ENCODE measurements at places on chromosomes 16 and 17. TPM values are rescaled to one million over a fixed set of nuclear protein-coding genes. Genes with fewer than 3 reads are reported as not detected.

DNA sequence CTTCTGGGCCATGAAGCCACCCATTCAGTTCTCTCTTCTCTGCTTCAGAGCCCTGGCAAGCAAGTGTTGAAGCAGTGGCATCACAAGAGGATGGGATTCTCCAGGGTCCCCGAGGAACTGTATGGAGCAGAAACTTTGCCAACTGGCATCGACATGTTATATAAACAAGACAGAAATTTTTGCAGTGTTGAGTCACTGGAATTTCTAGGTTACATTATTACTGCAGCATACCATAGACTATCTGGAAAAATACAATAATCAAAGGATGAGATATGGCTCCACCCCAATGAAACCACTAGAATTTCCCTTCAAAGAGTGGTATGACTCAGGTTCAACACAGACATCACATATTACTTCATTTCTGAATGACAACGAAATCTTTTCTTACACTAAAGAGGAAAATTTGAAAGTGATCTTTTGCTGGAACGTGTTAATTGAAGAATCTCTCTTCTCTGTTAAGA lies 343.0 kb upstream of the DYNLRB2 start:
- DNase-seq, result no peak

GRCh38 chr17:74157366-74157765 lies 46.1 kb upstream of the RPL38 start:
- DNase-seq, result no peak

DNA sequence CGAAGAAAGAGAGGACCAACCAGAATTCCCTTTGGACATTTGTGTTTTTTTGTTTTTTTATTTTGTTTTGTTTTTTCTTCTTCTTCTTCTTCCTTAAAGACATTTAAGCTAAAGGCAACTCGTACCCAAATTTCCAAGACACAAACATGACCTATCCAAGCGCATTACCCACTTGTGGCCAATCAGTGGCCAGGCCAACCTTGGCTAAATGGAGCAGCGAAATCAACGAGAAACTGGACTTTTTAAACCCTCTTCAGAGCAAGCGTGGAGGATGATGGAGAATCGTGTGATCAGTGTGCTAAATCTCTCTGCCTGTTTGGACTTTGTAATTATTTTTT lies 3.6 kb downstream of the SOX9 start:
- DNase-seq, result no peak

GRCh38 chr17:29483503-29483902 lies 83.3 kb downstream of the ABHD15 start:
- no peak for DNase-seq

DNA sequence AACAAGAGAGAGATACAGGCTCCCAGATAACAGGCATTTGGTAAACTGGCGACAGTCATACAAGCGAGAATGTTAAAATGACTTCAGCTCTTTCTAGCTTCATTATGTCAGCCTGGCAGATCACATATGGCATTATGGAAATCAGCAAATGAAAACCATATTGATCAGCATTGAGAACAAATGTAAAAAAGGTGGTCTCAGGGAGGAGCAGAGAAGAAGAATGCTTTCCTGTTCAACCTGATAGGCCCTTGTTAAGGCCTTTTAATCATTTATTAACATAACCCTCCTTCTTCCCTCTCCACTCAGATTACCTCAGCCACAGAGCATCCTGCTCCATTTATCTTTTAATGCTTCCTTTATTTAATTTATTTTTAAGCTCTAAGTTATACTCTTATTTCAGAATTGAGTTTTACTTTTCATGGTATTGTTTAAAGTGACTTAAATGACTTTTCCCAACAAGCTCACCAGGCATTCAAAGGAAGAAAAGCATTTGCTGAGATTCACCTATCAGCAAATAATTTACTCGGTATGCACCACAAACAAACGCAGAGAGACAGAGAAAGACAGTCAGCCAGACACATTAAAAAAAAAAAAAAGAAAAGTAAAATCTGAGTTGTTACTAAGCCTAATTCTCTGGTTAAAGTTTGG lies 243.9 kb upstream of the TBX2 start:
- DNase-seq, result no peak

DNA sequence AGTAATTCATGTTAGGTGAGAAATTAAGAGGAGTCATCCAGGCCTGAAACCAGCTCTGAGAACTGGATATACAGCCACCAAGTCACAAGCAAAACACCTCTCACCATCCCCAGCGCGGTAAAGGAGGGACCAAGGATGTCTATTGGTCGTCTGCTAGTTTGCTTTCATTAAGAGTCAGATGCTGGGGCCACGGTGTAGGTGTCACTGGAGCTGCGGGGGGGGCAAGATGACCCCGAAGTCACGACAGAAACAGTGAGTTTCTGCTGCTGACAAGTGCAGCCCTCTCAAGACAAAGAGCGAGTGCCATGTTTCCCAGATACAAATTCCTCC lies 790 bp downstream of the NCBP3 start:
- DNase-seq, result no peak

DNA sequence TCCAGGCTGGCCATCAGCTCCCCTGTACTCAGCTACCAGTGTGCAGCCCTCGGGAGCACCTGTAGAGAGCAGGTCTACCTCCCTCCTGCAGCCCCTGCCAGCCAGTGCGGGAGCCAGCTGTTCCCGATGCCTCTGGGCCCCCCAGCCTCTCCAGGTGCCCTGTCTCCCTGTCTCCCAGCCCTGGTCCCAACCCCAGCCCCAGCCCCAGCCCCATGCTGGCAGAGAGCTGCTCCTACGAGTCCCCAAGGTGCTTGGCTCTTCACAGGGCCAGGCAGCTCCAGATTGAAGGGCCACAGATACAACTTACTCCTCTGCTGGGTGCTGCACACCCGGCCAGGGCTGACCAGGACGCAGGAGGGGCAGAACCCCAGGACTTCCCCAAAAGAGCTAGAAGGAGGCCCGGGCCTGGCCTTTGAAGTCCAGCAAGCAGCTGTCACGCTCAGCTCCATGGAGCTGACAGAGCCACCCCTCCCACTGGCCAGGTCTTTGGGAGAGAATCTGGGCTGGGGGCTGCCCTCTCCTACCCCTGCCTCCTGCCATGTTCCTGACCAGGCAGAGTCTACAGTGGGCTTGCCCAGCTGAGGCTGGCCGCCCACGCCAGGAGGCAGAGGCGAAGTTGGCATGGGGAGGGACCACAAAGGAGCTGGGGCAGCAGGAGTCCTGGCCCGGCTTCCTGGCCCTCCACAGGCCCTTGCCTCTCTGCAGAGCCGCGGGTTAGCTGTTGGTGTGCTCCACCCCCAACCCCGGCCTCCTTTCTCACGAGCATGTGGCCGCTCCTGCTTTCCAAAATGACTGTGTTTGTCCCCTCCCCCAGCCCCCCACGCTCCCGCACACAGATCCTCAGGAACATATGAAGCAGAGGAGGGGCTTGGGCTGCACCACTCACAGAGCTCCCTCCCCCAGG lies 9.5 kb upstream of the ADAM11 start:
- peak; percentile 71 for DNase-seq

DNA sequence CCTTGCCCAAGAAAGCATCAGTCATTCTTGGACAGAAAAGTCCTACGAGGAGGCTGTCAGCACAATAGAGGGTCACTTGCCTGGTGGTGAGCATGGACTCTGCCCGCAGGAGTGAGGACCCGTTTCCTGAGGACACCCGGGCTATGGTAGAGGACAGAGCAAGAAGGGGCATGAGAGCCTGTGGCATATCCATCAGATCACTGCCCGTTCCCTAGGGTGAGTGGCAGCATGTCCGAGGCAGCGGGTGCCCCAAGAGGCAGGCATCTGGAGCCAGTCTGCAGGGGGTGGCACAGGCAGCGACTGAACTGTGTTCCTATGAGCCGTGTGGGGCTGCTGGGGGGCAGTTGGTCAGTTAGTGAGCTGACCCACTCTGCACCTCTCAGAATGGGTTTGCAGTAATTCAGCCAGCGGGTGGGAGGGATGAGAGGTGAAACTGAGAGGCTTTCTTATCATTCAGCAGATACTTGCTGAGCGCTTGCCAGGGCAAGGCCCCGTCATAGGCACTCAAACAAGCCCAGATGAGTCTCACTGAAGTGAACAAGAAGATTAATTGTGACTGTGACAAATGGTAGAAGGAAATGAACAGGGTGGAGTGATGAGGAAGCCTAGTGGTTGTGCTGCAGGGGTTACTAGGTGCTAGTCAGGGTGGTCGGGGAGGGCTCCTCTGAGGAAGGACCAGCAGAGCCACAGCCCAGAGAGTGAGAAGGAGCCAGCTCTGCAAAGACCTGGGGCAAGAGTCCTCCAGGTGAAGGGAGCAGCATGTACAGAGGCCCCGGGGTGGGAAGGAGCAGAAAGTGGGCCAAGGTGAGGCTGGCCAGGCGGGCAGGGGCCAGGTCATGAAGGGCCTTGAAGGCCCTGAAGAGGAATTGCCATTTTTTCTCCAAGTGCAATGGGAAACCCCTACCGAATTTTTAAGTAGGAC lies 87.9 kb downstream of the CLEC16A start:
- DNase-seq, result no peak

GRCh38 chr16:79651363-79651762 lies 50.8 kb upstream of the MAF start:
- no peak for DNase-seq

GRCh38 chr16:2037647-2038381 lies 9.8 kb downstream of the NTHL1 start:
- DNase-seq, result no peak

DNA sequence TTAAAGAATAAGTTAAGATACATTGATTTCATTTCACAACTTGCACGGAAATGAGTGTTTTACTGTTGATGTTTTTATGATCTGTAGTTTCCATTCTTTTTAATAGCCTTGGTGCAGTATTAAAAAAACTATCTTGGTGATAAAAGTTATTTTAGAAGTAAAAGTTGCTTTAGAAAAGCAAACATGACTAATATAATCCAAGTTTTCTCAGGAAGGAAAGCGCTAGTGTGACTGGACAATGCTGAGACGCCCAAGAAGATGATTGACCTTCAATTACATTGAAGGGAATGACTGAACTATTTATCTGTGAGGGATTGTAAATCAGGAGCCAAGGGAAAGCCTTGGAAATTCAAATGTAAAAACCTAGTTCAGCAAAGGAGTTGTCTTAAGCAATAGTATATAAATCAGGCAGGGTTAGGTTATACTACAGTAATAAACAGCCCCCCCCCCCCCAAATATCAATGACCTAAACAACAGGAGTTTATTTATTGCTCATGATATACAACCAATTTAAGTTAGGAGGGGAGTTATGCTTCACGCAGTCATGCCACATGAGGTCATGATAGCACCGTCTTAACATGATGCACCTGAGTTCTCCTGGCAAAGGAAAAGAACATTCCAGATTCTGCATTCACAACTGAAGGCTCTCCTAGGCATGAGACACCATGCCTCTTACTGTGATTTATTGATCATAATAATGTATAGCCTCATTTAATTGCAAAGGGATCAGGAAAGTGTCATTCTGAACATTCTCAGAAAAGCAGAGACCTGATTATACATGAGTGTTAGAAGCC lies 443.8 kb downstream of the CDH13 start:
- no peak for DNase-seq

DNA sequence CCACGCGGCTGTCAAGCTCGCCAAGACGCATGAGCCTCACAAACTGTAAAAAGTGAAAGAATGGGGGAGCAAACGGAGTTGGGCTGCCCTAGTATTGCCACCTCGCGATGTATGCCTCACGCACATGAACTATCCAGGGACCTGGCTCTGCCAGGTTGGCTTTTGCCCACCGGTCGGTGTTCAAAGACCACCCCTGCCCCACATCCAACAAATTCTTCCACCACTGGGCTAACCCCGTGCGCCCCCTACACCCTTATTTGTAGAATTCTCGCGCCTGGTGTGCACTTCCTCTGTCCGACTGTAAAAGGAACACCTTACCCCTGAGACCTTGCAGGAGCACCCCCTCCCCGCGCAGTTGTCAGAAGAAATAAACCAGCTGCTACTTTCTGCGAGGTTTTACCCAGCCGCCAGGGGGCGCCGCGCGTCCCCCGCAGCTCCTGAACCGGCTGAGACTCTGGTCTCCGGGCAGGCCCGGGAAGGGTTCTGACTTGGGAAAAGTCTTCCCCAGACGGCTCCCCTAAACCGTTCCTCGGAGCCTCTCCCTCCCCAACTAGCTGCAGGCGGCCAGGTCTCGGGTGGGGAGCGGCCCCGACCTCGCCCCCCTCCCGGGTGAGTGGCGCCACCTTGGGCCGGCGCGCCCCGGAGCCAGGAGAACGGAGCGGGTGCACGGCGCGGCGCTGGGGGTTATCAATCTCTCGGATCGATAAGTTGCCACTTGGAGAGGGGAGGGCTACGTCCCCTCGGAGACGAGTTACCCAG lies 1.7 kb upstream of the ZNF423 start:
- peak; percentile 80 for DNase-seq

GRCh38 chr16:80041410-80041809 lies 440.9 kb upstream of the MAF start:
- no peak for DNase-seq

- no peak for DNase-seq
Measured at GRCh38 chr16:88992351-88993165, 15.6 kb upstream of the CBFA2T3 start.

DNA sequence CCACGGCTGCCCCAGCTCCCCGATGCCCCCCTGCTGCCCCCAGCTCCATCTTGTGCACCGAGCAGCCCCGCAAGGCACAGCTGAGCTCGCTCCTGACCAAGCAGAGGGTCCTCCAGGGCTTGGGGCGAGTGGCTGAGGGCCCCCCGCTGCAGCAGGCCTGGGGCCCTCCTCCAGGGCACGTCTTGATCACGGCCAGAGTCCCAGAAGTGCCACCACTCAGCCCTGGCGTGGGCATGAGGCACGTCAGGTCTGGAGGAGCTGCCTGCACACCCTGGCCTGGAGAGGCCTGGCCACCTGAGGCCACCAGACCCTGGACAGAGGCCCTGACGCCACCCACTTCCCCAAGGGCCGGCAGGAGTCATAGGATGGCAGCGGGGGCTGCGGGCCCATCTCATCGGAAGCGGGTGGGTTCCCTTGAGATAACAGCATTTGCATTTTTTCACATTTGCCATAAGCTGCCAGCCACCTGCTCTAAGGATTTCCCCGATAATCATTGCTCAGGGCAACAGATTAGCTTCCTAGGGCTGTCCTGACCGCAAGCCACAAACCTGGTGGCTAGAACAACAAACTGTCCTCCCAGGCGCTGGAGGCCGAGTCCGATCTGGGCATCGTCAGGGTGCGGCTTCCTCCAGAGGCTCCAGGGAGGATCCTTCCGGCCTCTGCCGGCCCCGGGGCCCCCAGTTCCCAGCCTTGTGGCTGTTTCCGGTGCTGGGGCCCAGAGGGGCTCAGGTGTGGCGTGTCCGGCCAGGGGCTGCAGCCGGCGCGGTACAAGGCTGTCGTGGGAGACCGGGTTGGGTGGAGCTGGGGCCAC lies 23.9 kb upstream of the C1QTNF8 start:
- DNase-seq, result no peak

- DNase-seq, result no peak
Measured at GRCh38 chr16:21197112-21197511, 14.3 kb downstream of the ZP2 start.

TOX3 gene
- 54.8 TPM for total RNA-seq

PITPNM3 gene
- total RNA-seq, result 1.4 TPM

NME2 gene
- total RNA-seq, result 245 TPM

TMC7 gene
- total RNA-seq, result 2.5 TPM

TBC1D3H gene
- total RNA-seq, result 0.37 TPM

TNFRSF13B gene
- total RNA-seq, result not detected

LHX1 gene
- total RNA-seq, result 2.6 TPM

RAPGEFL1 gene
- total RNA-seq, result 25.3 TPM

HASPIN gene
- total RNA-seq, result 2.3 TPM

Measured in glutamatergic neuron (in vitro differentiated cells).